NCI-H2081 (cell line): ENCODE measurements at places on chromosomes 5 and 9.
A peak's percentile ranks its signal among the peaks of the same experiment; 100 is the strongest.

DNA sequence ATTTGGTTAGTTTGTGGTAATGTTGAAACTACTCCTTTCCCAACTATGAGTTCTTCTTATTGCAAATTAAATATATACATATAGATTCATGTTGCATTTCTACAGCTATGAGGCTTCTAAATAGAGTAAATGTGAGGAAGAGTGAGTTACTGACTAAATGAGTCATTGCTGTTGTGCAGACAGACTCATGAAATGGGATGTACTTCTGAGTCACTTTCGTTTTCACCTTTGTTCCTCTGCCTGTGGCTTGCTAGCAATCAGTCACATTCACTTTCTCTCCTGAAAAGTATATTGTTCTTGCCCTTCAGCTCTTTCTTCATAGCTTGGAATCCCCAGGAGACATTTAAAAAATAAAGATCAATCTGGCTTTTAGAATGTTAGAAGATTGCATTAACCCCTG lies 295.5 kb upstream of the SMC2 start:
- DNase-seq = no peak

GRCh38 chr9:88816141-88816540 lies 175.1 kb upstream of the S1PR3 start:
- DNase-seq = no peak

GRCh38 chr5:127595484-127596368 lies 53.2 kb upstream of the CTXN3 start:
- no peak for DNase-seq

DNA sequence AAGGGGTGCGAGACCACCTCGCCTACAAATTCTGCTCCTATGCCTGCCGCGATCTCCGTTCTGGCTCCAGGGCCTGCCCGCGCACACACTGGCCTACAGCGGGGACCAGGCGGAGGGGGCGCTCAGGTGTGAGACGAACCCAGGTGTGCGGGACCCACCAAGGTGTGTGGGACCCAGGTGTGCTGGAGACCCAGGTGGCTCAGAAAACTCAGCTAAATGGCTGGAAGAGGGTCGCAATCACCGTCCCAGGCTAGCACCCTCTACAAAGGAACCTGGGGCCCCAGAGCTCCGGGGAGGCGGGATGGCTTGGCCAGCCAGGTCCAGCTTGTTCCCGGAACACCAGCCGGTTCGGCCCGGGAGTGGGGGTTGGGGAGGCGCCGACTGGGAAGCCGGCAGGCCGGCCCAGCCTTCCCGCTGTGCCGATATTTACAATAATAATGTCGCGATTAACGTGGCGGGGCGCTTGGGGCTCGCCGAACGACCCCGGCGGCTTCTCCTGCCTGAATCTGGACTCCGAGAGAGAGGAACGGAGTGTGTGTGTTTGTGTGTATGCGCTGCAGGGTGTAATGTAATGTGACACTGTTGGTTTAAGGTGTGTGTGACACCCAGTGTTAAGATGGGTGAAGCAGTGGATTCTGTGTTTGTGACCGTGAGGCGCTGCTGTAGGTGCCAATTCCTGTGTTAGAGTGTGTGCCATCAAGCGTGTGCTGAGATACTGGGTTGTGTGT lies 1.4 kb downstream of the PCDH1 start:
- peak; percentile 2 for DNase-seq

- DNase-seq = no peak
Measured at GRCh38 chr5:146880966-146881365, 2.4 kb upstream of the PPP2R2B start.

- DNase-seq = no peak
Measured at GRCh38 chr9:33377089-33377715, 25.2 kb downstream of the AQP7 start.

GRCh38 chr5:168408561-168409305 lies 77.5 kb upstream of the RARS1 start:
- no peak for DNase-seq

- no peak for DNase-seq
Measured at GRCh38 chr5:132641841-132642240, 16.1 kb upstream of the IL13 start.

GRCh38 chr9:31702957-31703356 lies 681.5 kb upstream of the ACO1 start:
- DNase-seq = peak; percentile 80

- no peak for DNase-seq
Measured at GRCh38 chr5:106307265-106307664, 1363.5 kb downstream of the EFNA5 start.

GRCh38 chr5:43851741-43852140 lies 248.8 kb downstream of the NNT start:
- no peak for DNase-seq

- no peak for DNase-seq
Measured at GRCh38 chr9:112546149-112547012, 59.8 kb downstream of the KIAA1958 start.

DNA sequence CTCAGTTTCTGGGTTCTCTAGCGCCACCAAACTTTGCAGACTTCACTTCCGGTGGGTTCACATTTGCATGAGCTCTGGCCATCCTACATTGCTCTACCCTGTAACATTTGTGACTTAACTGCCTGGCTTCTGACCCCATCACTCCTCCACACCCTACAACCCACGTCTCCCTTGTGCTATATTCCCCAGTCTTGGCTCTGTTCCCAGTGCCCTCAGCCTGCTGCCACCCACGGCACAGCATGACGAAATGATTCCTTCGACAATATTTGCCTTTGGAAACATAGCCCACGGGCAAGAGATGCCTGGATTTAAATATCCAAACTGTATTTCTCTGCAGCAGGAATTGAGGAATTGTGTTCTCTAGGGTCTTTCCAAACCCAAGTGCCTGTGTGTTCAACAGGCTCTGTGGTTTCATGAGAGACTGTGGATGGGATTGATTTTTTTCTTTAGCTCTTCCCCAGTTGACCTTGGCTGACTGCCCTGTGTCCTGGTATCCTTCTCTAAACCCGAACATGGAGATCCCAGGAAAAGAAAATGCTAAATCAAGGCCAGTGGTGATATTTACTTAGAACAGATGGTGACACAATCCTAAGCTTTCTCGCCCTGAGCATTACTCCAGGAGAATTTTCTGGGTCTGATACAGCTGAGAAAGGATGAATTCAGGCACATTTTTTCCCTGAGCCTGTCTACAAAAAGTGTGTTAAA lies 44.4 kb upstream of the GRIA1 start:
- peak; percentile 85 for DNase-seq

- peak; percentile 71 for DNase-seq
Measured at GRCh38 chr9:3526997-3527940, 1.5 kb upstream of the RFX3 start.

DNA sequence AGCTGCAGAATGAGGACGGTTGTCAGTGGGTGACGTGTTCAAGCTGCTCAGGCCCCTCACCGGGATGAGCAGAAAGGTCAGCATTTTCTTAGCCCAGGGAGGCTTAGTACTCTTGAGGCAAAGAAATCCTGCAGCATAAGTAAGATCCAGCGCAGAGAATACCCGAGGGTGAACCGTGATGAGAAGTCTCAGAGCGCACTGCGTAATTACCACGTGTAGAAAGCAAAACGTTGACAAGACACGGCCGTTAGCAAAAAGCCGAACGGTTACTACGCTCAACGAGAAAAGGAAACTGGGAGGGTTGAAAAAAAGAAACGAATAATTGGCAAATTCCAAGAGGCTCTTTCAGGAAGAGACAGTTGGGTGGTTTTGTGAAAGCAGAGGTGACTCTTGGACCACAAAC lies 104.0 kb downstream of the COL23A1 start:
- DNase-seq = no peak

DNA sequence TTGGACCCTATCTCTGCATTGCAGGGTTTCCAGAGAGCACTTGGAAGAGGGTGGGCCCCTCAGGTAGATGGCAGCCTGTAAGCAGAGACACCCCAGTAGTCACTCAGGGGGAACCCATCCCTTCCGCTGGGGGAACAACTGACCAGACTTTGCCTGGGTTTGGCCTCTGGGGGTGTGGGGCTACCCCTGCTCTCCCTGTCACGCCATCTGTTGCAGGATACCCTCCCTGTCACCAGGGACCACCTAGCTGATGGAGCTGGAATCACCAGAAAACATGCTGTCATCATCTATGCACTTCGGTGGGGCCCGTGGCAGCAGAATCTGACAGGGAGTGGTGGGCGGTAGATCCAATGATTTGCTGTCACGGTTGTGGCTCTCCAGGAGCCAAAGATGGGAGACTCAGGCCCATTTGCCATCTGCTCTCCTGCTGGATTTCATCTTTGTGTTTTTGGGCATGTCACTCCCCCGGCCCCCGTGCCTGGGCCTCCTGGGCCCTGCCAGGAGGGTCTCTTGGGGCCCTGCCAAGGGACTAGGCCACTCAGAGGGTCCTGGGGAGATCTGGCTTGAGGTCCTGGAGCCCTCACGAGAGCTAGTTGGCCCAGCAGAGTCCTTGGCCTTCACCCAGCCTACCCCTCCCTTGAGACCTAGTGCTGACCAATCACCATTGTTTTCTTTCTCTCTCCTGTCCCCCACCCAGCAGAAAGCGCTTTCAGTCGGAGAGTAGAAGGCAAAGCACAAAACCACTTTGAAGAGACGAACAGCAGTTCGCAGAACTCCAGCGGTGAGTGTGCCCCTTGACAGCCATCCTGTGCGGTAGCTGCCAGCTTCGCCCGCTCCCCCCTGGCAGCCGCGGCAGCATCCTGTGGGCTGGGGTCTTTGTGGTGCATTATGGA lies 45.9 kb downstream of the AMBP start:
- no peak for DNase-seq

GRCh38 chr5:37326536-37326935 lies 44.4 kb downstream of the NUP155 start:
- DNase-seq = no peak

DNA sequence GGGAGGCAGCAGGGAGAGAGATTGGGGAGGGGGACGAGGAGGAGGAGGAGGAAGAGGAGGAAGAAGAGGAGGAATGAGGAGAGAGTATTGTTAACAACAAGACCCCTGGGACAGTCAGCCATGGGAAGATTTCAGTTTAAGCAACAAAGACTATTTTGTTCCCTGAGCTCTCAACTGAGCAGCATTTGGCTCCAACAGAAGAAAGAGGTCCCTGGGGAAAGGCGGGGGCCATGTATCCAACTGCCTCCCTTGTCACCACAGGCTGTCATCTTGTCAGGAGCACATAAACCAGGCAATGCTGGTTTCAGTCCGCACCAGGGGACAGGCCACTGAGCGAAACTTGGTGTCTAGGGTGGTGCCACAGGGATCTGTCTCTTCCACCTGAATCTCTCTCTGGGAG lies 316.1 kb downstream of the TLE1 start:
- DNase-seq = no peak

DNA sequence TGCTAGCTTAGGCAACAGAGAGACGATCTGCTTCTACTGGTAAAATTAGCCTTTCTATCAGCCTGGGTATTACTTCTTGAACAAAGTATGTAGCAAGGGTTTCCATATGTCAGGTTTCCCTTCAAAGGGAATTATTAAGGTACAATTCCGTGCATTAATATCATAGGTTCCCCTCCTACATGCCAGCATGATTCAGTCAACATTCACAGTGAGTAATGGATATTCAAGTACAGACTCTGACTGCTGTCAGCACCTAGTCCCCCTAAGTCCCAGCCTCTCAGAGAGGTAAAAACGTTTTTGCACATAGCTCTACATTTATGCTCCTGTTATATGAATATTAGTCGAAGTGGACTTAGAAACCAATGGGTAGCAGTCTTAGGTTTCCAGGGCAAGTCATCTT lies 322.4 kb upstream of the CCNG1 start:
- no peak for DNase-seq

DNA sequence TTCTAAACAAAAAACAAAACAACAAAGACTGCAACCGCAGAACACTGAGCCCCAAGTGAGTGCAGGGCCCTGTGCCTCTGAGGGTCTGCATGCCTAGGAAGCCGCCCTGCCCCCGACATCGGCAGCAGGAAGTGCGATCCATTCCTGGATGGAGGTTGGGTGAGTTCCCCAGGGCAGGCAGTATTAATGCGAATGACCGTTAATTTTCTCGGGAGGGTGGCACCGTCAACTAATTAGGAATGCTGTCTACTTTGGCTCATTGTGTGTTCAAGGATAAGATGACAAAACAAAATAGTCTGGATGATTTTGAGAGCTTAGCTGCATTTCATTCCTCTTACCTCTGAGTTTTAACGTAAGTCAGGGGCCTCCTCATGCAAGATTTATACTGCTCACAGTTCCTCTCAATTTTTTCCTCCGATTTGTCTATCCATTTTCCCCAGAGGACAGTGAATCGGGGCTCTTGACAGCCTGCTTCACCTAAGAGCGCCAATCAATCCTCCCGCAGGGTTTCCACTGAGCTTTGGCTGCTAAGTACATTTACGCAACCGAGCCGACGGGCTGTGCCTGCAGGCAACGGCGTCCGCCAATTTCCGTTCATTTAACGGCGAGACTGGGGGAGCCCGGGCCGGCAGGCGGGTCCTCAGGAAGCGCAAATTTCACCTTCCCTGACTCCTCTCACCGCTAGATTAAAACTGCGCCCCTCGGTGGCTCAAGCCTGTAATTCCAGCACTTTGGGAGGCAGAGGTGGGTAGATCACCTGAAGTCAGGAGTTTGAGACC lies 2.9 kb upstream of the NXNL2 start:
- DNase-seq = no peak

GRCh38 chr9:134192311-134192950 lies 28.1 kb upstream of the RNU6ATAC start:
- no peak for DNase-seq

DNA sequence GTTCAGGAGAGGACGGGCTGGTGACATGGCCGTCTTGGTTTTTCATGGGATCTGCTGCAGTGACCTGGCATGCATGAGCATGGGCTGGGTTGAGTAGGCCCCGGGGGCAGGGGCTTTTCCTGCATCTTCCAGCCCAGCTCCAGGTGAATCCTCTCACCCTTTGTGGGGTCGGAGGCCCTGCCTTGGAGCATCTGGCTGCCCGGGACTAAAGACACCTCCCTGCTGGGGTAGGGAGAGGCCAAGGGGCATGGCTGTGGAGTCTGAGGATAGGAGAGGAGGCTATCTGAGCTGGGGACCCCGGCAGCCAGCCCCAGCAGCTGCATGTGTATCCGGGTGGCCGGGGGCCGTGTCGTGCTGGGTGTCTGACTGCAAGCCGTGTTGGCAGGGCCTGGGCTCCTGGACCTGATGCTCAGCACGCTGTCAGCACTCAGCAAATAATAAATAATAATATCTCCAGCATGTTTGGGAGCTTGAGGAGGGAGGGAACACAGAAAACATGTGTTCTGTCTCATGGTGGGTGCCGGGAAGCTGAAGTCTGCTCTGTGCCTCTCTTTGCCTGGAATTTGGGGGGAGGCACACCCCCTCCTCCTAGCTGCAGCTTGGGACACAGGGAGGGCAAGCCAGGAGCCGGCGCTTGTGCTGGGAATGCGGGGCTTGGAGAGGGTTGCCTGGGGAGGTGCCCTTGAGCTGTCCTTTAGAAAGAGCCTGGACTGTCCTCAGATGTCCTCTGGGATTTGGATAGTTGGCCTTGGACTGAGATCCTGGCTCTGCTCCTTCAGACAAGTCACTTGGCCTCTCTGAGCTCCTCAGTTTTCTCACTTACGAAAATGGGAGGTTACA lies 28.4 kb upstream of the PITX1 start:
- no peak for DNase-seq

GRCh38 chr9:128034821-128035652 lies 32.1 kb downstream of the NAIF1 start:
- DNase-seq = peak; percentile 87

DNA sequence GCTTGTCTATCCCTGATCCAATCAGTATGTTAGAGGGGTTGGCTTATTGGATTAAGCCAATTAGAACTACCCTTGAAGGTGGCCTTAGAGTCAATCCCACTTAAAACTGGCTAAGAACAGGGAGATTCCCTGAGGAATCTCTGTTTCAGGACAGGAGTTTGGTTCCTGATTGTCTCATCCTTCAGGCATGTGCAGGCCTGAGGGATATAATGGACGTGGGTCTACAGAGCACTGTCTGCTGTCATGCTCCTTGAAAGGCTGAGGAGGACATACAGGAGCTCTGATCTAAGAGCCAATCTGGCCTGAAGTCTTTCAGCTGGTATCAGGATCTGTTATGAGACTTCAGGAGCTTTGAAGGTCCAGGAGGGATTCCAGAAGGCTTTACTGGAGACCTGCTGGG lies 36.2 kb upstream of the PRXL2C start:
- no peak for DNase-seq
